ENCODE measurements at places on chromosomes 1 and 21.
A peak's percentile ranks its signal among the peaks of the same experiment; 100 is the strongest.

DNA sequence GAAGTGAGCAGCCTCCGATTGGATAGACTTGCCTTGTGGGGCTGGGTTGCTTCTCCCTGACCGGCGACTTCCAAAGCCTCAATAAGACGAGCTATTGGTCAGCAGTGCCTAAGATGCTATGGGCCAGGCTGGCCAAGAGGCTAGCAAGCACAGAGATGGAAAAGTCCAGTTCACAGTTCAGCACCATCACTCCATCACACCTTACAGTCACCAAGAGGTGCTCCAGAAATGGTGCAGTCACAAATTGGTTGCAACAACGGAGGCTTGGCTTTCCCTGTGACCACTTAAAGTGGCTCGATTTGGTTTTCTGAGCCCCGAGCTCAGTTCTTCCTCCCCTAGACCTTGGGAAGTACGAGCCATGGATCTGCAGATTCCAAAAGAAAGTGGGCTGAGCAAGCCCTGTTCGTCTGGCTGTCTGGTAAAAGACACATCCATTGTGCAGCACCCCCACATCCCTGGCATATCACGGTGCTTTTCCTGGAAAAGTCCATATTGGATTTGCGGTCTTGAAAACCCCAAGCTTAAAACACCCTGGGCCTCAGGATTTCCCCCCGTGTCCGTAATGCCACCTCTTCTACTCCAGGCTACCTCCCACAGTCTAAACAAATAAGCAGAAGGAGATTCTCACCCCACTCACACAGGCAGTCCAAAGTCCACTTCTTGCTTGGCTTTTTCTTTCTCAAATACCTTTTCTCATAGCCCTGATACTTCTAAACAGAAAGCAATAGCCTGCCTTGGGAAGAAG is 1.3 kb downstream of the SLAMF1 start:
- DNase-seq, result no peak

DNA sequence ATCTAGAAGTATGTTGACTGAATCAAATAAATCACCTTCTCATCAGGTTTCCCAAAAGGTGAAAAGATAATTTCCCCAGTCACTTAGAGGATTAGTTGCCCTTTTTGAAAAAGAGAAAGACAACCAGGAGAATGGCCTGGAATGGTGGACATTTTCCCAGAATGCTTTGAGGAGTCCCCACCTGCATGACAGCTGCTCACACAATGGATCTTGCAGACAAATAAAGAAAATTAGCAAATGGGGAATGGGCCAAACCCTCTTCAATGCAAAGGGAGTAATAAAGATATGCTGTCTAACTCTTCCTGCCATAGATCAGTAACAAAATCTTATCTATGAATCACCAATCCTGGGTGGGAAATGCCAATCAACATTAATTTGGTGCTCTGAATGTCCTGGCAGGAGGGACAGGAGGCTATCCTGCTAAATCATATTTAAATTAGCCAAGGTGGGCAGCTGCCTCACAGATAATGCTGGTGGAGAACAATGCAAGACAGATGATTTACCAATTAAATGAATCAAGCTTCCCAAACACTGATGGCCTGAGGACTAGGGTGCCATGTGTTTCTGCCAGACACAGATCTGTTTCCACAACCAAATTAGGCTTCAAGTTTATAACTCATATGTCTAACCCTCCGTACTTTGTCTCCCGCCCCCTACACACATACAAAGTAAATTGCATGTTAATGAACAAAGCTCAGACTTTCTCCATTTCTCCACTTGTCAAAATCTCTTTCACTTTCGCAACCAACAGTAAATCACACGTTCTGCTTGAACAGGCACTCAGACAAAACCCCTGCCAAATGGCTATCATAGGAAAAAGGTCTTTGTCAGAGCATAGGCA is 488.0 kb upstream of the PLXNA2 start:
- DNase-seq, result no peak

- peak; percentile 45 for DNase-seq
Observed at GRCh38 chr1:212699625-212700222, at the start of gene BATF3. TSS of gene BATF3 (minus strand) at chr1:212699840. CDS start at chr1:212699762, 78 bp downstream.

DNA sequence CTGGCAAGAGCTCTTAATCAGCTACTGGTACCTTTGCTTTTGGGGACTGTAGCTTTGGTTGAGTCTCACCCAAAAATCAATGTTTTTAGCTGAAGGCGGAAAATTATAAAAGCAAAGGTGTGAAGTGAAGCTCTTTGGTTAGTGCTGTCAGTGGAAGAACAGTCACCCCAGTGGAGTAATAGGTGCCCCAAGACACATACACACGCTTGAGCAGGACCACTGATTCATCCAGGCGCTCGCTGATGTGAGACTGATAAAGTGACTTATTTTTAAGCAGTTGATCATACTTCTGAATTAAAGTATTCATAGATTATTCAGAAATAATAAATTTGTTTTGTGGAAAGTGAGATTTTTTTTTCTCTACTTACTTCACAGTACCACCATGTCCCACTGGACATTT is 37.1 kb downstream of the TGFB2 start:
- DNase-seq, result no peak

- no peak for DNase-seq
Observed at GRCh38 chr1:6008084-6008415, 15.8 kb upstream of the NPHP4 start.

DNA sequence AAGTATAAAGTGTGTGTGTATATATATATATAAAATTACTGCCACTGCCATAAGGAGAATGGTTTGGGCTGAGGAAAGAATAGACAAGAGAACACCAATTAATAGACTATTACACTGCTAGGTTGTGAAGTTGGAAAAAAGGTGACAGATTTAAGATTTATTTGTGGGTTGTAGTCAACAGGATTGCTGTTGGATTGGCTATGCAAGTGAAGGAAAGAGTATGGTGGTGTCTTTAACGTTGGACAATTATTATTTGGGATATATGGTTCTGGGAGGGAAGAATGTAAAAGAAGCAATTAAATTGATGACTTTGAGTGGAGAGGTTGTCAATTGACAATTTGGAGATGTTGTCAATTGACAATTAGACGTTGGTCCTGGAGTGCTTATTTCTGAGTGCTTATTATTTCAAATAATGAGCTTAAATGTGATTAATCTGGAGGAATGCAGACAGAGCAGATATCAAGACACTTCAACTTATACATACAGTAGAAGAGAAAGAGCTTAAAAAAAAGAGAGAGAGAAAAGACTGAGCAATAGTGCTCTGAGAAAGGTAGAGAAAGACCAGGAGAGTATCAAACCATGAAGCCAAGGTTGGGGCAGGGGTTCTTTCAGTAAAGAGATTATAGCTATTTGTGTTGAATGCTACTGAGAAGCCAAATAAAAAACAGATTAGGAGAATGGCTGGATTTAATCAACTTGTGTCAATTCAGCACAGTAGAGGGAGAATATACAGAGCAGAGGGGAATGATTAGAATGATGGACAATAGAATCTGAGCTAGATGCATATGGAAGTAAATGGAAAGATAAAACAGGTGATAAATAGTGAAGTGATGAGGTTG is 9.7 kb downstream of the PTGS2 start:
- no peak for DNase-seq

- no peak for DNase-seq
Observed at GRCh38 chr1:212166644-212167043, 118.6 kb upstream of the PPP2R5A start.

GRCh38 chr1:87330057-87330884 is 1.6 kb downstream of the LMO4 start:
- no peak for DNase-seq

- DNase-seq, result no peak
Observed at GRCh38 chr1:158089925-158090637, 90.6 kb upstream of the CD1D start.

GRCh38 chr21:19510653-19511052 is 1107.1 kb upstream of the TMPRSS15 start:
- DNase-seq, result no peak

DNA sequence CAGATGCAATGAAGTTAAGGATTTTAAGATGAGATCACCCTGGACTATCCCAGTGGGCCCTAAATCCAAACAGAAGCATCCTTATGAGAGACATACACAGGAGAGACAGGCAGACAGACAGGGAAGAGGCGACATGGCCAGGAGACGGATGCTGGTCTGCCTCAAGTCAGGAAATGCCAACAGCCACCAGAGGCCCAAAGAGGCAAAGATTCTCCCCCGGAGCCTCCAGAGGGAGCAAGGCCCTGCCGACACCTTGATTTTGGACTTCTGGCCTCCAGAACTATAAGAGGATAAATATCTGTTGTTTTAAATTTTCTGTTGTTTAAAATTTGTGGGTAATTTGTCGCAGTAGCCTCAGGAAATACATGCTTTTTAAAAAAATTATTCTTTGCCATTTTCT is 116.4 kb downstream of the GLIS1 start:
- no peak for DNase-seq

GRCh38 chr1:204224655-204225054 is 10.9 kb upstream of the GOLT1A start:
- DNase-seq, result no peak

DNA sequence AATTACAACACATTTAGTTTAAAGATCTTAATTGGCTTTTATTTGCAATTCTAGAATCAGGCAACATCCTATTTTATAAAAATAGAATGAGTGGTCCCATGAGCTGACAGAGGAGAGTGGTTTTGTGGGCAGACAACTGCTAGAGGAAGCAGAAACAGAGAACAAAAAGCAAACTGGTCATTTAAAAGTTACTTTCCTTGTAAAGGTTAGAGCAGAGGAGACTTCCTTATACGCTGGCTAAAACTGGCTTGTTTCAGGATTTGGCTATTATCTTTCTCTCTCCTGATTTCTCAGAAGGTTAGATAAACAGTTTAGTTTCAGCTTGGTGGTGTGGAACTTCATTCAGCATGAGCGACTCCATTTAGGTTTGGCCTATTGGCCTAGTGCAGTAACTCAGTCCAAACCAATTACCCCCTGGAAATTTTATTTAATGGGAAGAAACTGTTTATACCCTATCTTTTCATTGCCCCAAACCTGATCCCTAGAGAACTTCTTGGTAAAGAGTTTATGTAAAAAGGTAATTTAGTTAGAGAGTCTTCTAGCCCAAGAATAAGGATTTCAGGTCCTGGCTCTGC is 32.2 kb upstream of the IL20 start:
- DNase-seq, result no peak

- DNase-seq, result no peak
Observed at GRCh38 chr1:29903548-29904166, 667.3 kb downstream of the PTPRU start.

DNA sequence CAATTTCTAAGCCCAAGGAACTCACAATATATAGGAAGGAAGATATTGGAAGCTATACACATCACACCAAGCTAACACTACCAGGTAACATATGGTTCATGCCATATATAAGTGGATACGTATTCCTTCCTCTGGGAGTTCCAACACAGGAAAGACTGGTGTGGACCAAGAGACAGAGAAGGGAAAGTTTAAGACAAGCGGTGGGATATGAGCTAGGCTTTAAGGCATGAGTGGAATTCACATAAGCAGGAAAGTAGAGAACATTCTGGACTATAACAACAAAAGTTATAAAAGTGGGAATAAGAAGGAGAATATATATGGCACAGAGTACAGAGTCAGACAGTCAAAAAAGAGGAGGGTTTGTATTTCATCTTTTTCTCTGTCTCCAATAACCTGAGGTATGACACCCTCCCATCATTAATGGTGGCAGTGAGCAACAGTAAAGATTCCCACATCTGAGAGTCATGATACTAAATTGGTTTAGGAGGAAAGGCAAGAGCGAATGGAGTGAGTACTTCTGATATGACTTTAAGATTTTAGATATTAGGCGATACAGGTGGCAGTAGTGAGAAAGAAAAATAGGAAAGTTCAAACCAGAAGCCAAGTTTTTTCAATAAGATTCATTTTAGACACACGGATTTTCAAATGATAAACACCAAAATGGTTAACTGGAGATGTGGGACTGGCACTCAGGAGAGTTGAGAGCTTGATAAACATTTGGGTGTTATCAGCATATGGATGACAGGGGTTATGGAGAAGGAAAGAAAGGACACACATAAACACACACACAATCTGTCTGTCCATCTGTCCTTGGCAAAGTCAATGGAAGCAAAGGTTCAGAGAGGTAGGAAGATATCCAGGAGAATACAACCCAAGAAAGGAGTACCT is 87.4 kb upstream of the TTC39A start:
- DNase-seq, result no peak
